Stimulated activated CD4-positive, alpha-beta T cell treated with anti-CD3 and anti-CD28 coated beads, Interleukin-4, amount 100 ng/mL, for 4 hours (primary cell): ENCODE measurements at places on chromosomes 4 and X.

DNA sequence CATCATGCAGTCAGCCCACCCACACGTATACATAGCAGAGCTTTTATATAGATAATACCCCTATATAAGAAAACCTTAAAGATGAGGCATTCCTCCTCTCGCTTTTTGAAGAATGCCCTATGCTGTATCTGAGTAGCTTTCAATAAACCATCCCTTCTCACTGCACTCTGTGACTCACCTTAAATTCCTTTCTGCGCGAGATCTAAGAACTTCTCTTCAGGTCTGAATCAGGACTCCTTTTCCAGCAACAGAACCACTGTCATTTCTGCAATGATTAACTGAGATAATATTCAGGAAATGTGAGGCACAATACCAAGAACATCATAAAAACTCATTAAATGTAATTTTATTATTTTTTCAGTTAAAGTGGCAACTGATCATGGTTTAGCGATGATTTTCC lies 76.4 kb upstream of the DCLK2 start:
- no peak for DNase-seq

- DNase-seq: no peak
These were observed 54.0 kb upstream of the NKAP start for GRCh38 chrX:119997570-119997969.

DNA sequence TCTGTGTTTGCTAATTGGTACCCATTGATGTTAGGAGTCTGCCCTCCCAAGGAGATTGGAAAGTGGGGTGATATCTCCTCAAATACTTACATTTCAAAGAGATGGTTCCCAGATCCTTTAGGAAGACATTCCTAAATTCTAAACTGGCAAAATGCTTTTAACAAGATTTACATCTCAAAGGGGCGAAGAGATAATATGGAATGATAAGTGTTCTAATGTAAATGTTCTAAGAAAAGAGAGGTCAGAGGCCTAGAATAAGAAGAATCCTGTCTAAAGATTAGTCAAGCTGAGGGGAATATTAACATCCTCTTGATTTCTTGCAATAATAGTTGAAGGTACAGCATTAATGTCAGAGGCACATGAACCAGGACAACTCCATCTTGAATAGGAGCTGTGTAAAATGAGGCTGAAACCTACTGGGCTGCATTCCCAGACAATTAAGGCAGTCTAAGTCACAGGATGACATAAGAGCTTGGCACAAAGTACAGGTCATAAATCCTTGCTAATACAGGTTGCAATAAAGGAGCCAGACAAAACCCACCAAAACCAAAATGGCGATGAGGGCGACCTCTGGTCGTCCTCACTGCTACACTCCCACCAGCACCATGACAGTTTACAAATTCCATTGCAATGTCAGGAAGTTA lies 2248.1 kb downstream of the ARAP2 start:
- DNase-seq: no peak

DNA sequence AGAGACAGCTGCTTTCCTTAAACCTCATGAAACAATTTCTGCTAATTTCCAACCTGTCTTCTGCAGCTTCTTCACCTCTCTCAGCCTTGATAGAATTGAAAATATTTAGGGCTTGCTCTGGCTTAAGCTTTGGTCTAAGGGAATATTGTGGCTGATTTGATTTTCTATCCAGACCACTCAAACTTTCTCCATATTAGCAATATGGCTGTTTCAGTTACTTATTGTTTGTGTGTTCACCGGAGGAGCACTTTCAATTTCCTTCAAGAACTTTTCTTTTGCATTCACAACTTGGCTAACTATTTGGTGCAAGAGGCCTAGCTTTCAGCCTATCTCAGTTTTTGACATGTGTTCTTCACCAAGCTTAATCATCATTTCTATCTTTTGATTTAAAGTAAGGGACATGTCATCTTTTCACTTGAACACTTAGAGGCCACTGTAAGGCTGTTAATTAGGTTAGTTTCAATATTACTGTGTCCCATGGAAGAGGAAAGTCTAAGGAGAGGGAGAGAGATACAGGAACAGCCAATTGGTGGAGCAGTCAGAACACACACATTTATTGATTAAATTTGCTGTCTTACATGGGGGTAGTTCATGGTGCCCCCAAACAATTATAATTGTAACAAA lies 213.2 kb downstream of the RASL11B start:
- no peak for DNase-seq

DNA sequence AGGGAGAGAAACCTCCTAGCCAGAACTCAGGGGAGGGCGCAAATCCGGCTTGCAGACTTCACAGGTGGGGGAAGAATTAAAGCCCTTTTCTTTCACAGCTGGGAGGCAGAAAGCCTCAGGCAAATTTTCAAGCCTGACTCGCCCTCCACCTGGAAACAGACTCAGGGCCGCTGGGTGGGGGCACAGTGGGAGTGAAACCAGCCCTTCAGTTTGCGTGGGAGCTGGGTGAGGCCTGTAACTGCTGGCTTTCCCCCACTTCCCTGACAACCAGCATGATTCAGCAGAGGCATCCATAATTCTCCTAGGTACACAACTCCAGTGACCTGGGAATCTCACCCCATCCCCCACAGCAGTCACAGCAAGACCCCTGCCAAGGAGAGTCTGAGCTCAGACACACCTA lies 206.9 kb upstream of the INTU start:
- no peak for DNase-seq

DNA sequence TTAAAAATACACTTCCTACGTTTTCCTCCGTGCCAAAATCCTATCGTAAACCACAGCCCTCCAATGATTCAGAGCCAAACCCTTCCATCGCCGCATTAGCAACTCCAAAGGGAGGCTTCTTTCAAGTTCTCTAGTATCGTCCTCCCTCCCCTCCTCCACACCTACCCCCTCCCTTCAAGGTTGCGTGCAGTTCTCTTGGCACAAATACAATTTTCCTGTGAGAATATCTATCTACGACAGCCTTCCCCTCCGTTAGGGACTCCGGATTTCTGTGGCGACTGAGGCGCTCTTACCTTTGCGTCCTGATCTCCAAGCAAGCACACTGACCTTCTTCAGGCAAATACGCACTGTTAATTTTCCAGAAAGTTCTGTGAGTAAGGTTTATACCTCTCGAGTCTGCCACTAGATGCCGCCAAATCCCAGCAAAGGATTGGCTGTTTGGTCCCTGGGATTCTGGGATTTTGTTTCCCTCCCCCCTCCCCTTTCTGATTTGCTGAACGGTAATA lies 1.2 kb upstream of the MORF4L2 start:
- peak; percentile 25 for DNase-seq

GRCh38 chr4:42501624-42502401 lies 104.5 kb downstream of the SHISA3 start:
- no peak for DNase-seq

- DNase-seq: no peak
These were observed 145.6 kb upstream of the DCAF8L1 start for GRCh38 chrX:28126886-28127285.

GRCh38 chr4:951594-952468 lies 19.6 kb downstream of the TMEM175 start:
- DNase-seq: no peak

GRCh38 chr4:25915353-25915705 lies 1.3 kb downstream of the SMIM20 start:
- DNase-seq: no peak

- DNase-seq: no peak
These were observed 35.0 kb downstream of the QDPR start for GRCh38 chr4:17476853-17477252.

- DNase-seq: no peak
These were observed 326.4 kb downstream of the ANKRD50 start for GRCh38 chr4:124386163-124386562.

DNA sequence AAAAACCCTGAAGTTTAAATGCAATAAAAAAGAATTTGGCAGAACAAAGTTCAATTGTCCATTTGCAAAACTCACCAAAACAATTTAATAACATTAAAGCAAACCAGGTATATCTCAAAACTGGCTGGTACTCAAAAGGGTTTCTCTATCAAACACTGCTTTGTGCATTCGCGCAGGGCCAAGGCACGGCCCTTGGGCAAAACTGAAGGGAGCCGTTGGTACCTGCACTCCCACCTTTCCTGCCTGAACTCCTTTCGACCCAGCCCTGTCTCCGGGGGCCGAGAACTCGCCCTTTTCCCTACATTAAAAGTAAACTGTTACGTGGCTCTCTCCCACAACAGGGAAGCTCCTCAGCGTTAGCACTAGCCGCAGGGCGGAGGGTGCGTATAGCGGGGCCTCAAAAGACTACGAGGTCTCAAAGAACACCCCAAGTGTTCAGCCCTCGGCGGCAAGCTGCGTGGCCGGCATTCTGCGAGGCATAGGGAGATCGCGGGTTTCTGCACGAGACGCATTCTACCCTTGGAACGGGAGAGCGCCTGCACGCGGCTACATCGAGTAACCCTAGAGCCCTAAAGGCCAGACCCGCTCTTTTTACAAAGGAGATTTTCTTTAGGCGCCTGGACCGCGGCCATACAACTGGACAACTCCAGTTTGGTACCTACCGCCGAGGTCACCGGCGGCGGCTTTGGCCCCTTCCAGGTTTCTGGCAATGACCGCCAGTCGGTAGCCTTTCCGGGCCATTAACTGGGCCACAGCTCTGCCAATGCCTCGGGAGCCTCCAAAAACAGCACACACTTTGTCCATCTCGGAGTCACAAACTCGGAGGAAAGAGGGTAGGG lies 550 bp downstream of the CBR4 start:
- peak; percentile 45 for DNase-seq

GRCh38 chrX:44306356-44306755 lies 37.1 kb downstream of the EFHC2 start:
- no peak for DNase-seq

- DNase-seq: no peak
These were observed 789.0 kb downstream of the TECRL start for GRCh38 chr4:63620271-63620670.
